ENCODE measurements at places on chromosomes 13 and 19.

DNA sequence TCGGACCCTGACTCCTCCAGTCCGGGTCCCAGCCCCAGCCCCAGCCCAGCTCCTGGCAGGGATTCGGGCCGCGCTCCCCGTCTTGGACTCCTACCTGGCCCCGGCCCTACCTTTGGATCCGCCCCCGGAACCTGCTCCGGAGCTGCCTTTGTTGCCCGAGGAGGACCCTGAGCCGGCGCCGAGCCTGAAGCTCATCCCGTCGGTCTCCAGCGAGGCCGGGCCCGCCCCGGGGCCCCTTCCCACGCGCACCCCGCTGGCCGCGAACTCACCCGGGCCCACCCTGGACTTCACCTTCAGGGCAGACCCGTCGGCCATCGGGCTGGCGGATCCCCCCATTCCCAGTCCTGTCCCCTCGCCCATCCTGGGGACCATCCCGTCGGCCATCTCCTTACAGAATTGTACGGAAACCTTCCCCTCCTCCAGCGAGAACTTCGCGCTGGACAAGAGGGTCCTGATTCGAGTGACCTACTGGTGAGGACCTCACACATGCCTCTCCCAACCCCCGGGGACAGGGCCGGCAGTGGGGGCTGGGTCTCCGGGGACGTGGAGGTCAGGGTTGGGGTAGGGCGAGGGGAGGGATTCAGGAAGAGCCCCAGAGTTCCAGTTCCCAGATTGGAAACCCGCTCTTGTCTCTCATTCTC is 732 bp downstream of the SELENOV start:
- no peak for DNase-seq

- no peak for DNase-seq
Measured at GRCh38 chr13:30744681-30745077, 9.3 kb downstream of the ALOX5AP start.

DNA sequence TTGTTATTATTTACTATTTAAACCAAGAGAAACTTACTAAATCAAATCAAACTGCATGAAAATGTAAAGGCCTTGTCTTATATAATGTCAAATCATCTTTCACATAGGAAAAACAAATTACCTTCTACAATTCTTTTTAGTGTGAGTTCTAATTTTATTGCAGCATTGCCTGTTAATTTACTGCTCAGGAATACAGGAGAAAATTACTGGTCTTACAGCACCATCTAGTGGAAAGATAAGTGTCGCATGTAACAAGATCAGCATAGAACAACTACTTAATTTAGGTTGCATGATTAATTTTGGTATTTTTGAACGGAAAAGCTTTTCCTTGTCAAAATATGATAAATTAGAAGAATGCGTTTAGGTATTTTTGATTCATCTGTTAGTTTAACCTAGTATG is 502.7 kb downstream of the UQCRFS1 start:
- no peak for DNase-seq

DNA sequence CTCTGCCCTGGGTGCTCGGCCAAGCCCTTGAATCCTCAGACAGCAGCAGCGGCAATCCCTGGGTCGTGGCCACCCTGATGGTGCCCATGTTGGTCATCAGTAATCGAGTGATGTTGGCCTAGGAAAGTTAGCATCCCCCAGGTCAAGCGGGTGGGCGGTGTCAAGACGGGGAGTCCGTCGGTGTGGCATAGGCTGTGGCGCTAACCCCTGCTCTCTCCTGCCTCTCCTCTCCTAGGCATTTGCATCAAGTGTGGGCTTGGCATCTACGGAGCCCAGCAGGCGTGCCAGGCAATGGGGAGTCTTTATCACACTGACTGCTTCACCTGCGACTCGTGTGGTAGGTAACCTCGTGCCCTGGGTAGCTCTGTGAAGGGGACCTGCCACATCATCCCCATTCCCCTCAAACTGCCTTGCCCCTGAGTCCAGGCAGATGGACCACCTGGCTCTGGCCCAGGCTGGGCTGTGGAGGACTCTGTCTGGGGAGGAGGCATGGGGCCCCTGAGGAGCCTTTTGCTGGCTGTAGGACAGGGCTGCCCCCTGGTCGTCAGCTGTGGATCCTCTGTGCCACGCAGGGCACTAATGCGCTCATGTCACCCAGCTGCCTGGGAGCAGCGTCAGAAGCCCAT is 8.7 kb downstream of the WTIP start:
- no peak for DNase-seq

DNA sequence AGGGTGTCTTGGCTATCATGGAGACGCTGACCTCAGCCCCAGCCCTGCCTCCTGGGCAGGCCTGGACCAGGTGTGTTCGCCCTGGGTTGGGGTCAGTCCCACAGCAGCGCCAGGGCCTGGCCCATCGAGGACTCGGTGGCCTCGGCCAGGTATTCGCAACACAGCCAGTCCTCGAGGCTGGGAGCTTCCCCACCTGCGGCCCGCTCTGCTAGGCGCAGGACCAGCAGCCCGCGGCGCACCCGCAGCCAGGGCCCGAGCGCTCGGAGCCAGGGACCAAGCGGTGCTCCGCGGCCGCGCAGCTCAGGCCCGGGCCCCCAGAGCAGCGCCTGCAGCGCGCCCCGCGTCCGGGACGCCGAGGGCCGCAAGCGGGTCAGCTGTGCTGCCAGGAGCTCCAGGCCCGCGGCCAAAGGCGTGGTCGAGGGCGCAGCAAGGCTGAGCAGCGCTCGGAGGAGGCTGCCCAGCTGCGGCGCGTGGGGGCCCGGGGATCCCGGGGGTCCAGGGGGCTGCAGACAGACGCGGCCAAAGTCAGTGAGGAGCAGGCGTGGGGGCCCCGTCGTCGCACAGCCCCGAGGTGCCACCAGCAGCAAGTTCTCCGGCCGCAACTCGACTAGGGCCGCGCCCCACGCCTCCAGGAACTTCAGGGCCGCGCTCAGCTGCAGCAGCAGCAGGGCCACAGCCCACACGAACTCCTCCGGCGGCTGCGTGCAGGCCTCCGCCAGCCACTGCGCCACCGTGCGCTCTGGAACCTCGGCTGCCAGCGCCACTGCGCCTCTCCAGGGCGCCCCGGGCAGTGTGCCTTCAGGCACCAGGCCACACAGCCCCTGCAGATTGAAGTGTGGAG is 6.2 kb downstream of the PEAK3 start:
- DNase-seq, result no peak

DNA sequence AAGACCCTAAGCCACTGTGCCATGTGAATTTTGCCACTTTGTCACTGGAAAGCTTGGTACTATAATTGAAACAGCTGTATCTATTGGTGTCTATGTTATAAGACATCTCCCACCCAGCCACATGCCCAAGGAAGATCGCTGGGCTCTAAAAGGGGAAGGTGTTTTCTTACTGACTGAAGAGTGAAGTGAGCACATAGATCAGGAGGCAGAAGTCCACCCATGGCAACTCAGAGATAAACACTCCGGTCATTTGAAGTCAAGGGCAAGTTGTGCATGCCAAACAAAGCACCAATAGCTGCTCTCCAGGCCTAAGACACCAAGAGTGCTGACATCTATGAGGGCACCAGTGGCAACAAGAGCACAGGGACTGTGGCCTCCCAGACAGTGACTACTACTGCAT is 153.8 kb downstream of the KCTD12 start:
- DNase-seq, result no peak

GRCh38 chr19:47469363-47469700 is 2.4 kb downstream of the SLC8A2 start:
- no peak for DNase-seq

GRCh38 chr13:48069573-48069972 is 25.3 kb downstream of the MED4 start:
- DNase-seq, result no peak

- no peak for DNase-seq
Measured at GRCh38 chr19:38649305-38650171, 2.1 kb downstream of the ACTN4 start.

DNA sequence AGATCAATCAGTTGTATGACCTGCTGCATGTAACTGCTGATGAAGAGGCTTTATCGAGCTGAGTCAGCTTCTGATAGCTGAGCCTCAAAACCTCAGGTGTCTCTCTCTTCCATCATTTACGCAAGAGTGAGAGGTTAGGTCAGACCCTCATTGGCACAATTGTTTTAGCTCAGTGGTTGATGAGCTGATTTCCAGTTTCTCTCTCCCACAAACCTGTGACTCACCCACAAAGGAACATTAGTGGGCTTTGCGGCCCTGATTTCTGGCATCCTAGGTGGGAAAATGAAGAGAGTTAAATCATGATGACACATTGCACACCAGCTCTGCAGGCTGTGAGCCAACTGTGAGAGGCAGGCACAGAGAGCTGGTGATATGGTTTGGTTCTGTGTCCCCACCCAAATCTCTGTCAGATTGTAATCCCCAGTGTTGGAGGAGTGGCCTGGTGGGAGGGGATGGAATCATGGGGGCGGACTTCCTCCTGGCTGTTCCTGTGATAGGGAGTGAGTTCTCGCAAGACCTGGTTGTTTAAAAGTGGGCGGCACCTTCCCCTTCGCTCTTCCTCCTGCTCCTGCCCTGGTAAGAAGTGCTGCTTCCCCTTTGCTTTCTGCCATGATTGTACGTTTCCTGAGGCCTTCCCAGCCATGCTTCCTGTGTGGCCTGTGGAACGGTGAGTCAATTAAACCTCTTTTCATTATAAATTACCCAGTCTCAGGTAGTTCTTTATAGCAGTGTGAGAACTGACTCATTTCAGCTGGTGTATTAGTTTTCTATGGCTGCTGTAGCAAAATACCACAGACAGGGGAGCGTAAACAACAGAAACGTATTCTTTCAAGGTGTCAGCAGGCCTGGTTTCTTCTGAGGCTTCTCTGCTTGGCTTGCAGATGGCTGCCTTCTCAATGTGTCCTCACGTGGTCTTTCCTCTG is 33.5 kb upstream of the TMTC4 start:
- peak; percentile 3 for DNase-seq

DNA sequence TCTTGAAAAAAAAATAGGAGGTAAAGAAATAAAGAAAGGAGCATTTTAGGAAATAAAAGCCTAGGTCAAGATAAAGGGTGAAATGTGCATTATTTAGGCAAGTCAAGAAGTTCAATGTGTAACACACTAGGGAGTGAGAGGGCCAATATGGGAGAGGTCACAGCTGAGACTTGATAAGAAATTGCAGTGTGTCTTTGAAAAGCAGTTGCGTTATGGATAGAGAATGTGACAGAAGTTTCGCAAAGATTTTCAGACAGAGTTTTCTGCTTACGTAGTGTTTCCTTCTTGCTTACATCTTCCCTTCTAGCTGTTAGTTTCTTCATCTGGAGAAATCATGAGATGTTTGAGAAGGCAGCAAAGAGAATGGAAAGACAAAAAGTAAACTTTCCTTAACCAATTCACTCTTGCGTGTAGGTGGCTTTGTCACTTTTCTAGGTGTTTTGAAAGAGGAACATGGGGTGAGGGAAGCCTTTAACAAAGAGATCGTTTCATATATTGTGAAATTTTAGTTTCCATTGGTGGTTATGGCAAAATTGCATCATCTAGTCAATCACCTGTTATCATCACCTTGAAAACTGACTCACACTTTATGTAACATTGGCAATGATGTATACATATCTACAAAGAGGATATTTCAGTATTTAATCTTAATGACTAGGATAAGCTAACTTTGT is 975.5 kb downstream of the OLFM4 start:
- DNase-seq, result no peak

GRCh38 chr13:43596924-43597598 is 189.7 kb downstream of the ENOX1 start:
- DNase-seq, result no peak

DNA sequence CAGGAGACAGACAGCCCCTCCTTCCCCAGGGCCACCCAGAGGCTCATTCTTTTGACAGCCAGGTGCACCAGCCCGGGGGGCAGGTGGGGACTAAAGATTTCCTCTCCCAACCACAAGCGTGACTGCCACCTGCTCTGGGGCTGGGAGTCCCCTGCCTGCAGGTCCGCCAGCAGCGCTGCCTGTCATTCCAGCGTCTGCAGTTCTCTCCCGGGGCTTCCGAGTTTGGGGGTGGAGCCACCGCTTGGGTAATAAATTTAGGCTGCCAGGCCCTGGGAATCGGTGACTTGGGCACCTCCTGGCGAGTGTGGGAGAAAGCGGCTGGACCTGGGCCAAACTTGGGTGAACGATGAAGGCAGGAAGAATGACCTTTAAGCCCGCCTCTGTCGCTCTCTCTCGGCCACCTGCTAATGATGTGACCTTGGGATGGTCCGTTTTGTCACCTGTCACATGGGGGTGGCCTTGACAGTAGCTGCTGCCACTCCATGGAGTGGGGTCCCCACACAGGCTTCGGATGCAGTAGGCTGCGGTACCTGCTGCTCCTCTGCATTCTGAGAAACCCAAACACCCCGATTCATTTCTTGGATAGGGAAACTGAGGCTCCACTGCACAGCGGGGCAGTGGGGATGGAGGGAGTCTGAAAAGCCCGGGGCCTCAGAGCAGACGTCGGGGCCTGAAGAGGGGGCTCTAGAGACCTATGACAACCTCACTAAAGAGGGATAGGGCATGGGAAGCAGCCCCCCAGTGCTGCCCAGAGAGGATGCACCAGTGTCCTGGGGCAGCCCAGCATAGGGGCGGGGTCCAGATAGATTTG is 12.8 kb downstream of the FUT6 start:
- no peak for DNase-seq

- peak; percentile 1 for DNase-seq
Measured at GRCh38 chr19:42693760-42694350, 46.4 kb downstream of the PSG3 start.

GRCh38 chr19:30087381-30088138 is 145.5 kb downstream of the URI1 start:
- DNase-seq, result no peak

DNA sequence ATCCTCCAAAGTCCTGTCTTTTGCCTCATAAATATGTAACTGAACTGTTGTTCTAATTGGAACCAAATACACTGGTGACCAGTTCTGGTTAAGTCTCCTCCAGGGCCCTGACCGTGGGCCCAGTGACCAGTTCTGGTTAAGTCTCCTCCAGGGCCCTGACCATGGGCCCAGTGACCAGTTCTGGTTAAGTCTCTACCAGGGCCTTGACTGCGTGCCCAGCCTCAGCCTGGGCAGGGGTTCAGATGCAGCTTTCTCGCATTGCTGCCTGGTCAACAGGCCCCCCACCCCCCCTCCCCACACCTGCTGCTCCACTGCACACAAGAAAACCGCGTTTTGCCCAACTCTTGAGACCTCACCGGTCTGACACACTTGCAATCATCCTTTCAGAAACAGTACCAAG is 3.8 kb upstream of the GRTP1 start:
- DNase-seq, result no peak

DNA sequence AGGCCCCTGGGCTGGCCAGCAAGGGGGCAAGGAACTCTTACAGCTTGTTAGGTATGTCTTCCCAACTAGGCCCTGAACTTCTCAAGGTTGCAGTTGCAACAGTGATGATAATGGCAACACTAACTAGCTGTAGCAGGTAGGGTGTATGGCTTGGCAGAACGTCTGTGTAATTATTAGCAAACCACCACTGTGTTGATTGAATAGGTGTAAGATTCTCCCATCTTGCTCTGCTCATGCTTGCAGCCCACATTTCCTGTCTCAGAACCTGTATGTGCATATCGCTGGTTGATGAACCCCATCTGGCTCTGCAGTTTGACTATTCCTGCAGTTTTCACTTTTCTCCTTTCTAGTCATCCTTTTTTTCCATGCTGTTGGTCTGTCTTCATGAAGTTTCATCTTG is 178.8 kb downstream of the KATNAL1 start:
- no peak for DNase-seq
